NCI-H146 (cell line): ENCODE measurements at places on chromosomes 6 and 20.

DNA sequence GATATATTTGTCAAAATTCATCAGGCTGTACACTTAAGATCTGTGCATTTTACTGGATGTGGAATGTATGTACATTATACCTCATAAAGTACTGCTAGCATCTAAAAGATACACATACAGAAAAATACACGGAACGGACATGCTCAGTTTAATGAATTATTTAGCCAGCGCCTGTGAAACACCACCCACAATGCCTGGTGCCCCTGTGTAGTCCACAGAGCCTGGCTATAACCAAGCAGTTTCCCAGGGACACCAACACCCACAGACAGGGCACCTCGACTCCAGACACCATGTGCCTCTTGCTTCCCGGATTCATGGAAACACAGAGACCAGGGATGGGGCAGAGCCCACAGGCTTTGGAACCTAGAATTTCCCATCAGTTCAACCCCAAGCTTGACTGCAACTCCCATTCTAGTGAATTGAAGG is 17.4 kb upstream of the ARMC12 start:
- no peak for DNase-seq

DNA sequence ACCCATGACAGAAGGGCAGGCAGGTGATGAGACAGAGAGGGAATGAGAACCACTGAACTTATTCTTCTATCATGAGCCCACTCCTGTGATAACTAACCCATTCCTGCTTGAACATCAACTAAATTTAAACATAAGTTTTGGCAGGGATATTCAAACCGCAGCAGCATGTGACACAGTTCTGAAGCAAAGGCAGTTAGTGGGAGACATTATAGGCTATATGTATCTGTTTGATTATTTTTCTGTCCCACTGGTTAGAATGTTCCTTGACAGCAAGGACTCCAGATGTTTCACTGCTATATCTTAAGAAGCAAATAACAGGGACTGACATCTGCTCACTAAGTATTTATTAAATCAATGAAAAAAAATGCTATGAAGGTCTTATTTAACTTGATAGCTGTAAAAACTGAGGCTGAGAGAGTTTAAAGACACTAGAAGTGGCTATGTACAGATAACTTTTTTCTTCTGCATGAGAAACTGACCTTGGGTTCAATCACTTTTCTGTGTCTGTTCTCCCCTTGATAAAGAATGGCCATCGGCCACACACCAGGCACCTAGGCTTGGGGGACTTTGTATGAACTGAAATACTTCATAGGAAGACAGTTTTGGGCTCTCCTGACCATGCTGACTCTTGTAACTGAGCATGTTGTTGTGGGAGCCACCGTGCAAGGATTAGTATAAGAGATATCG is 90.9 kb downstream of the CEP162 start:
- no peak for DNase-seq

DNA sequence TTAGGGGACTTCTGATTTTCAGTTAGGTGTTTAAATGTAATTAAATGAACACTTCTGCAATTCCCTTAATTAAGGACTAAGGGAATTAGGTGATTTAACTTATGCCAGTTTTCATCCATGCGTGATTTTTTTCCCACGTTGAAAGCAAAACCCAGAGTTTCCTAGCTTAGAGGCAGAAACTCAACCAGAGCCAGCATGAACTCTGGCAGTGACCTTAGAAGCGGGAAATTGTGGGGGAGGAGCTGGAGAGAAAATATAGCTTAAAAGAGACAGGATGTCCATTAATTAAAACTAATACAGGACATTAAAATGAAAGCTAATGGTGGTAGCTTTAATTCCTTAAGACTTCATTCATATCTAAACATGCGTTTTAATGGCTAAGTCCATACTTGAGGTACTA is 41.6 kb downstream of the IYD start:
- no peak for DNase-seq

DNA sequence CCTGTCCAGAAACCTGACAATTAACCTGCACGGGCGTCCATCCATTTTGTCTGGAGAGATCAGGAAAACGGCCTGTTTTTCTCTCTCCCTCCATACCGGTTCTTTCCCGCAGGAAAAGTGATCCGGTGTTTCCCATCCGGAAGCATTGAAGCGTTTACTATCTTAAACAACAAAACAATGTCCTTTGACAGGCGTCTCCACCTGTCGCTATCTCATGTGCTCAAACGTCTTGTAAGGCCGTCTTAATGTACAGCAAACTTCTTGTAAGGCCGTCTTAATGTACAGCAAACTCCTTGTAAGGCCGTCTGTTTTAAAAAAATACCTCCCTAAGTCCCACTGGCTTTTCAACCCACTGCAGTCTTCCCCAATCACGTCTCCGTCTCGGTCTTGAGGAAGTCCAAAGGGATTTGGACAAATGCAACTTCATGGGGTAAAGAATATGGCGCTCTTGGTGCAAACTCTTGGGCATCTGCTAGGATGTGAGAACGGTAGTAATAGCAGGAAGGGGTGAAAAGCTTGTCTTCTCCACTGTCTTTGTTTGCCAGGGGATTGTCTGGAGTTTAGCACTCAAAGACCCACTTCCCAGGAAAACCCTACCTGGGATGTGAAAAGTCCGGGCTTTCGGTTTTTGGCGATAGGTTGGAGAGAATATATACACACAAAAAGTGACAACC is 29.9 kb upstream of the TRIM27 start:
- peak; percentile 51 for DNase-seq

DNA sequence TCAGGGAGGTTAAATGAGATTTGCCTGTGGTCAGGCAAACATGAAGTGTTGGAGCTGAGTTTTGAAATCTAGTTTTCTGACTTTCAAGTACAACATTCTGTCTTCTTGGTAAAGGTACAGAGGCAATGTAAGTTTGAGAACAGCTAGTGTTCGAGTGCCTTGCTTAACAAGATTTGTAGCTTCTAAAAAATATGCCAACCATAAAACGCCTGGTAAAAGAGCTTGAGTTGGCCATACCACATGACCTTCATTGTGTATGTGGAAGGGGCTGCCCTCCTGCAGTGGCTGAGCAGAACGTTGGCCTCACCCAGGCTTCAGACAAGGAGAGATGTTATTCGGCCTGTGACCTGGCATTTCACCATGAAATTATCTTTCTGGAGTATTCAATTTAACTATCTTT is 86.5 kb downstream of the MAP7 start:
- DNase-seq = no peak

GRCh38 chr6:131976545-131977061 is 25.4 kb upstream of the CCN2 start:
- DNase-seq = peak; percentile 75

- DNase-seq = no peak
These were observed 270.6 kb downstream of the KHDC1L start for GRCh38 chr6:72954716-72955115.

- no peak for DNase-seq
These were observed 120.9 kb downstream of the ANKRD60 start for GRCh38 chr20:58107533-58107932.

DNA sequence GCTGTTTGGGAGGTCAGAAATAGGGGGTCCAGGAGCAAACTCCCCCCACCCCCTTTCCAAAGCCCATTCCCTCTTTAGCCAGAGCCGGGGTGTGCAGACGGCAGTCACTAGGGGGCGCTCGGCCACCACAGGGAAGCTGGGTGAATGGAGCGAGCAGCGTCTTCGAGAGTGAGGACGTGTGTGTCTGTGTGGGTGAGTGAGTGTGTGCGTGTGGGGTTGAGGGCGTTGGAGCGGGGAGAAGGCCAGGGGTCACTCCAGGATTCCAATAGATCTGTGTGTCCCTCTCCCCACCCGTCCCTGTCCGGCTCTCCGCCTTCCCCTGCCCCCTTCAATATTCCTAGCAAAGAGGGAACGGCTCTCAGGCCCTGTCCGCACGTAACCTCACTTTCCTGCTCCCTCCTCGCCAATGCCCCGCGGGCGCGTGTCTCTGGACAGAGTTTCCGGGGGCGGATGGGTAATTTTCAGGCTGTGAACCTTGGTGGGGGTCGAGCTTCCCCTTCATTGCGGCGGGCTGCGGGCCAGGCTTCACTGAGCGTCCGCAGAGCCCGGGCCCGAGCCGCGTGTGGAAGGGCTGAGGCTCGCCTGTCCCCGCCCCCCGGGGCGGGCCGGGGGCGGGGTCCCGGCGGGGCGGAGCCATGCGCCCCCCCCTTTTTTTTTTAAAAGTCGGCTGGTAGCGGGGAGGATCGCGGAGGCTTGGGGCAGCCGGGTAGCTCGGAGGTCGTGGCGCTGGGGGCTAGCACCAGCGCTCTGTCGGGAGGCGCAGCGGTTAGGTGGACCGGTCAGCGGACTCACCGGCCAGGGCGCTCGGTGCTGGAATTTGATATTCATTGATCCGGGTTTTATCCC is at the start of gene VEGFA:
Gene VEGFA (plus strand): TSS at position 686 of the 846 bp plus-strand sequence.
- DNase-seq = peak; percentile 89

- DNase-seq = peak; percentile 76
These were observed 12.4 kb upstream of the DEK start for GRCh38 chr6:18276610-18277236.

DNA sequence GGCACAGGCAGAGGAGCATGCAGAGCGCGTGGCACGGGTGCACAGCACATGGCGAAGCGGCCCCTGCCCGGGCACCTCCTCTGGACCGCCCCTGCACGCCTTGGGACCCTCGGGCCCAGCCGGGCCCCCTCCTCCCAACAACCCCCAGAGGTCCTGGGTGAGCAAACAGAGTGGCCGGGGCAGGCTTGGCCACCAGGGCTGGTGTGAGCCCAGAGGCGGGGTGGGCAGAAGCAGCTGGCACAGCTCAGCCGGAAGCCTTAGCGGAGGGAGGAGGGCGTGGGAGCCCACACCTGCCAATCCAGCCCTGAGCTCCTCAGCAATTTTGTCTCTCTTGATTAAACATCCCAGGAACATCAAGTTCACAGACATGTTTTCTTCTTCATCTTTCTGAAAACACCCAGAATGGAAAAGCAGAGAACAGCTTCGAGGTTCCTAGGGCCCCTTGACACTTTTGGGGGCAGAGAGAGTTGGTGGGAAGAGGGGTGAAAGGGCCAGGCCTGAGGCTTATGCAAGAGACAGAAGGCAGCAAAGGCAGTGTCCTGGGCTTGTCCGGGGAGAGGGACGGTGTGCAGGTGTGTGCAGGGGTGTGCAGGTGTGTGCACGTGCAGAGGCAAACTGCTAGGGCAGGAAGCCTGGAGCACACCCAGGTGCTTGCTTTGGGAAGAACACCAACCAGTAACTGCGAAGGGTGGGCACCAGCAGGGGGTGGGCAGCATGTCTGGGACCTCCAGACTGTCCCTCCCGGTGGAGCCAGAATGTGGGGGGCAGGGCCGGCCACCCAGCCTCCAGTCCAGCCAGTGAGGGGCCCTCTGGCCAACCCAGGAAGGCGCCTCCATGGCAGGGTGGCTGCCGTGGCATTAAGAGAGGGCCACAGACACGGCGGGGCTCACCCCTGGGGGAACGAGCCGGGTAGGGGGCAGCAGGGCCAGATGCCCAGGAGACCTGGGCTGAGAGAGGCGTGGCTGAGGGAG is 4.8 kb downstream of the HRH3 start:
- no peak for DNase-seq

DNA sequence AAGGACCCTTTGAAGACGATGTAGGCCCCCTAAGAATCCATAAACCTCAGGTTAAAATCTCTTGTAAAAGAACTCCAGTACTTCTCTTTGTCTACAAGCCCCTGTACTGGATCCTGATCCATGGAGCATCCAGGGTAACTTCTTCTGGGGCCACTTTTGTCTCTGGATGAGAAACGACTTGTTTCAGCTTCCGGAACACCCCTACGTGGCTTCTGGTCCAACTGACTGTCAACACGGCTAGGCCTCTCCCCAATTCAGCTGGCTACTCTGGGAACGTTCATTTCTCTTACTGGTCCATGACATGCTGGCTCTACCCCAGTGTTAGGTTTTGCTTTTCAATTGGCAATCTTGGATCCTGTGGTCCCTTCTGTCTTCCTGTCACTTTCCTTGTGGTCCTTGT is 198.0 kb downstream of the BACH2 start:
- no peak for DNase-seq

DNA sequence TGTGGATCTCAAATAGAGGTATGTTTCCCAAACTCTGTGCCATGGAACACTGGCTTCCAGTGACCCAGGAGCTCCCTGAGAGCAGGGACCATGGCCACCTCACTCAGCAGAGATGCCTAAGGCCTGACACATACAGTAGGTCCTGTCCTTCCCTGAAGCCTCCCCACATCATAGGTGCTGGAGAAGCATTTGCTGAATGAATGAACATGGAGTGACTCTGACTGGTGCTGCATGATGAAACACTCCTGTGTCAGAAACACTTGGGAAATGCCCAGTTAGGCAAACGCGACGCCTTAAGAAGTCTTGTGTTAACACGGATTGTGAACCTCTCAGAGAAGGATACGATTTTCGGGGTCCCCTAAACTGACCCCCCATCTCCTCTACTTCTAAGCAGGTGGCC is 14.3 kb downstream of the SLA2 start:
- no peak for DNase-seq

DNA sequence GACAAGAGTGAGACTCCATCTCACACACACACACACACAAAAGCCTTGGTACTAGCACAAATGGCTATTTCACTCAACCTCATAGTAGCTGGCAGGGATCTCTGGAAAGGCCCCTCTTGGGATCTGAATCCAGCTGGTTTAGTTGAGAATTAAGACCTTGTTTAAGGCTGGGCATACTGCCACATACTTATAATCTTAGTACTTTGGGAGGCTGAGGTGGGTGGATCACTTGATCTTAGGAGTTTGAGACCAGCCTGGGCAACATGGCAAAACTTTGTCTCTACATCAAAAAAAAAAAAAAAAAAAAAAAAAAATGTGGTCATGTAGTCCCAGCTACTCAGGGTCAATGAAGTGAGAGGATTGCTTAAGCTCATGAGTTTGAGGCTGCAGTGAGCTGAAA is 628.3 kb downstream of the MMUT start:
- no peak for DNase-seq

- DNase-seq = no peak
These were observed 223.7 kb downstream of the TAF4 start for GRCh38 chr20:61841966-61842365.

DNA sequence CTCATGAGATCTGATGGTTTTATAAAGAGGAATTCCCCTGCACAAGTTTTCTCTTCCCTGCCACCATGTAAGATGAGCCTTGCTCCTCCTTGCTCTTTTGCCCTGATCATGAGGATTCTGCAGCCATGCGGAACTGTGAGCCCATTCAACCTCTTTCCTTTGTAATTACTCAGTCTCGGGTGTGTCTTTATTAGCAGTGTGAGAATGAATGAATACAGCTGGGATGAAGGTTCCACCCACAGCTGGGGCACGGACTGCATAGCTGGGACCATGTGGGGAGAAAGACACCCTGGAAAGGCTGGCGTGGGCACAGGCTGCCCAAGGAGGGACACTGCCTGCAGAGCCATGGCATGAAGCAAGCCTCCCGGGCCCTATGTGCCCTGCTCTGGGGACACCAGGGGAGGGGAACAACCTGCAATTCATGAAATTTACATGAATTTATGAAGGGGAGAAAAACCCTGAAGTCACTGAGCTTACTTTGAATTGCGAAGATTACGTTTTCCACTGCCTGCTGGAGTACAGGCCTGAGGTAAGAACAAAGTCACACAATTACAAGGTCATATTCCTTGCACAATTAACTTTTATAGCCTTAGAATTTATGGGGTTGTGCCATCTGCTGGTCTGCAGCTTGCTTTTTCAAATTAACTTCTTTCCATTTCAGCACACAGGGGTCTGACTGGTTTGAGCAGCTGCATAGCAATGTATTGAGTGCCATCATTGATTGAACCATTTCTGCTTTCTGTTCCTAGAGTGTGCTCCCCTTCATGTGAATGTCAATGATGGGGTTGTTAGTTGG is 46.2 kb downstream of the SLC22A1 start:
- DNase-seq = no peak

- peak; percentile 80 for DNase-seq
These were observed 80.9 kb downstream of the HAO1 start for GRCh38 chr20:7859356-7859802.

- peak; percentile 55 for DNase-seq
These were observed at the start of gene CCDC170 for GRCh38 chr6:151493804-151494234. Gene CCDC170, plus strand, starts transcription at chr6:151494017. Its CDS starts 112 bp downstream, at chr6:151494129.
